IMR-90 (cell line): ENCODE measurements at places on chromosomes 3 and 15. TPM values are rescaled to one million over a fixed set of nuclear protein-coding genes. Genes with fewer than 3 reads are reported as not detected.

DNA sequence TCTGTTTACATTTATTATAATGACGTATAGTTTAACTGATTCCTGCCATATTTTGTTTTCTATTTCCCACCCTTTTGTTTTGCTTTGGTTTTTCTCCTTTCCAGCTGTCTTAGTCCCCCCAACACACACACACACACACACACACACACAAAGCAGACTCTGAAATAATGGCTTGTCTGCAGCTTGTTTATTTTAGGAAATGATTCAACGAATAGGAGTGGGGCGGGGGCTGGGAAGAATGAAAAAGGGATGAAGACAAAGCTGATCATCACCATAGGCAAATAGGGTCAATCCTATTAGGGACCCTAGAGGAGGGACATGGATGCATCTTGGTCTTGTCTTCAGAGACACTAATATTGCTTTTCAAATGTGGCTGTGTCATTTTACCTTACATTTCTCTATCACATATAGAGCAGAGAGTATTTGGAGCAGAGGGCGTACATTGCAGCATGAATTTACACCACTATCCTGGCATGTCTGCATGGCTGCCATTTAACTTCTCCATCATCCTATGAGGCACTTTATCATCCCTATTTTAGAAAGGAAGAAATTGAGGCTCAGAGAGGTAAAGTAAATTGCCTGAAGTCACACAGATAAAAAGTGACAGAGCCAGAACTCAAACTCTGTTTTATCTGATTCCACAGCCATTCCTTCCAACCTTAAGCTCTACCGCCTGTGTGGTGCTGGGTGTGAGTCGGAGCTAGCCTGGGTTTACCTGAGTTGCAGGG is 147.2 kb upstream of the TPM1 start:
- peak; percentile 88 for DNase-seq

DNA sequence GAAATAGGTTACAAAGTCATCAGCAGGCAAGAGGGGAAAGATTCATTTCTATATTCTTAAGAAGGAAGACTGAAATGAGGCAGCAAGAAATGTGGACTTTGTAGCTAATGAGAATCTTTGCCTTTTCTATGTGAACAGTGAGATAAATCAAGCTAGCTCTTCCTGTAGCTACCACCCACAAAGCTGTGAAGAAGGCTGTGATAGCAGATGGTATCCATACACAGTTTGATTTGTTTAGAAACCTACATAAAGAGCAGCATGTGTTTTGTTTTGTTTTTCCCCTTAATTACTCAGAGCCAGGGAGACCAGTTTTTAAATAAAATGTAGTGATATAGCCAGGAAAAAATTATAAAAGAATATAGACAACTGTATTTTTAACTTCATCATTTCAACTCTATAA is 45.5 kb downstream of the TEX9 start:
- no peak for DNase-seq

GRCh38 chr15:76866716-76867321 is 38.3 kb downstream of the SCAPER start:
- peak; percentile 58 for DNase-seq

- no peak for DNase-seq
Measured at GRCh38 chr15:92595506-92596381, 59.8 kb downstream of the FAM174B start.

DNA sequence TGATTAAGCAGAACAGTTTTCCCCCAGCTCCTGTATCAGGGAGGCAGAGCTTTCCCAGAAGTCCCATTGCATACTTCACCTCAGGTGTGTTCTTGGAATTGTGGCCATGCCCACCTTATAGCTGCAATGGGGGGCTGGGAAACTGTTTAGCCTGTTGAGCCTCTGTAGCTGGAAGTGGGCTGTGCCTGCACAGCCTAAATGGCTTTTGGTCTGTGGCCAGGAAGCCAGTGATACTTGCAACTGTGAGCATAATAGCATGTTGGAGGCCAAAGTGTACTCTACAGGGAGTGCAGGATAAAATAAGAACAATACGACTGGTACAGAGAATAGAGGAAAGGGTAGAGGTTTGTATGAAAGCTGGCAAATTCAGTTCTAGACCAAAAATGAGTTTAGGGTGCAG is 248.5 kb downstream of the PTPRG start:
- DNase-seq: no peak

- no peak for DNase-seq
Measured at GRCh38 chr15:69664572-69665571, 212.3 kb downstream of the RPLP1 start.

The BDH1 gene
- total RNA-seq: 2.7 and 3.1 TPM in 2 replicates

DNA sequence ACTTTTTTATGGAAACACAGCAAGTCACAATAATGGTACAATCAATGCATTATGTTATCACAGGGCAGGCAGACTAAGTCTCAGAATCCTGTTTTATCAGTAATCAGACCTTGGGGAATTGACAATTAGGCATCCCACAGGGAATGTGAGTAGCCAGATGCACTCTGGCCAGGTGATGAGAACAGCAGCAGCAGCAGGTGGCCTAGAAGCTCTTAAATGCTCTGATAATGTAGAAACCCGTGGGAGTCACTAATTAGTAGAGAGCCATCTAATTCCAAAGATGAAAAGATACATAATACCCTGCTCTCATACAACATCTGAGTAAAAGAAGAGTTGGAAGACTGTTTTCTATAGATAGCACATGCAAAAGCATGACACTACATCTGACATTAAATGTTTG is 12.6 kb downstream of the CEP152 start:
- no peak for DNase-seq

DNA sequence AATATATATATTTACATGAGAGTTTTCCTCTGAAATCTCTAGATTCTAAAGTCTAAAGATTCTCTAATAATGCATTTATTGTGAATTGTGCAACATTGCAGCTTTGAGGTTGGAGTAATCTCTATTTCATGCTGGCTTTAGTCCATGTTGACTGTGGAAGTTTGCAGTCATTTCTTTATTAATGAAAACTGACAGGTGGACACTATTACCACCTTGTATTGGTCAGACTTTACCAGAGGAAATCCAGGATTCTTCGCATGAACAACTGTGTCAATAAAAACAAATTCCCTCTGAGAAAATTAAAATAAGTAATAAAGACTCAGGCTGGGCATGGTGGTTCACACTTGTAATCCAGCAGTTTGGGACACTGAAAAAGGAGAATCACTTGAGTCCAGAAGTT is 274.1 kb downstream of the SHQ1 start:
- no peak for DNase-seq

- DNase-seq: no peak
Measured at GRCh38 chr3:53834429-53835095, 11.7 kb downstream of the CHDH start.

DNA sequence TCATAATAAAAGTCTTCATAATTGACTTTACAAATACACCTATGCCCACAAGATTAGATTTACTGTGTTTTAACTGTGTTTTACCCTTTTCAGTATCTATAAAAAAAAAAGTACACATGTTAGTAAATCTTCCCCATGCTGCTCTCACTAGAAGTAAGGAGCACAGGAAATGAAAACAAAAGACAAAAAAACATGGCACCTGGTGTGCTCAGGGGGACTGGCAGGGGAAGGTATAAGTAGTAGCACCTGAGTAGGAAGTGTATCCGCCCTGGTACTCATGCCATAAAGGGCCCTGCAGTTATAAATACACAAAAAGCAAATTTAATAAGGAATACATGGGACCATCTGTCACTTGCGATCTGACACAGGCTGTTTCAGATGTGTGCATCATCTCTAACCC is 8.9 kb upstream of the ALDH1A2 start:
- DNase-seq: no peak

GRCh38 chr3:15750143-15750542 is 47.6 kb downstream of the ANKRD28 start:
- DNase-seq: peak; percentile 66

The MITF gene
- total RNA-seq: 13.3 and 16.7 TPM in 2 replicates

DNA sequence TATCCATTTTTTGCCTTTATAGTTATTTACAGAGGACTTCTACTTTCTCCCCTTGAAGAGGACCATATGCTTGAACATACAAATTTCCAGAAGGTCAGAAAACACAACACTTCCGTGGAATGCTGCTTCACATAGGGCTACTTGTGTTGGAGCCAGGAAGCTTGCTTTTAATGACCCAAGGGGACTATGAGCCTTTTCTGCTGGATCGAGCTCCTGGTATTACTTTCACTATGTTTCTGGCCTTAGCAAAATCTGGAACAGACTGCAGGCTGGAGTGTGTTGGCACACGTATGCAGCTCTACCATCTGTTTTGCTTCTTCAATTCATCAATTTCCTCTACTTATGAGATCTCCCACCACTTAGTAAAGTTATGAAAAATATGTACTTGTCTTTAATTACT is 69.3 kb upstream of the CBLB start:
- peak; percentile 45 for DNase-seq

DNA sequence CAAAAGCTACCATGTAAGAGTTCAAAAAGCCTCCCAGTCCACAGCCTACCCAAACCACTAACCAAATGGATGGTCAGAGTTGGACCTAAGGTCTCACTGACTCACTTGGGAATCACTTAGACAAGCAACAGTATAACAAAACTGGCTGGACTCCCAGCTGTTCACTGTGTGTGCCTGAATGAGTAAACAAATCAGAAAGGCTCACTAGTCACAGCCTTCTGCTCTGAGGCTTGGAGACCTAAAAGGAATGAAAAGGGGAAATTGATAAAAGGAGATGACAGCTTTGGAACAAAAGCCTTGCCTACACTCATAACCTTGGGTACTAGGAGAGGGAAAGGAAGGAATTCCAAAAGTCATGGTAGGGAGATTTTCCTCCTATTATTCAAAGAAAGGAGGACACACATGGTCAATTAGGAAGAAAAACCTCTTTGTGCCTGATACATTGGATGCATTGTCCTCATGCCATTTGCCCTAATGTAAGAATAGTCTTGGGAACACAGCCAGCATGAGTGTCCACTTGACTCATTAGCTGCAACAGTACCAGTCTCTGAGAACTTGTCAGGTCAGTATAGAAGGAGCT is 92.3 kb downstream of the FRMD5 start:
- peak; percentile 99 for DNase-seq

The GRM2 gene
- under 0.01 TPM in 2 replicates for total RNA-seq

The IQCF5 gene
- not detected in 2 replicates for total RNA-seq

DNA sequence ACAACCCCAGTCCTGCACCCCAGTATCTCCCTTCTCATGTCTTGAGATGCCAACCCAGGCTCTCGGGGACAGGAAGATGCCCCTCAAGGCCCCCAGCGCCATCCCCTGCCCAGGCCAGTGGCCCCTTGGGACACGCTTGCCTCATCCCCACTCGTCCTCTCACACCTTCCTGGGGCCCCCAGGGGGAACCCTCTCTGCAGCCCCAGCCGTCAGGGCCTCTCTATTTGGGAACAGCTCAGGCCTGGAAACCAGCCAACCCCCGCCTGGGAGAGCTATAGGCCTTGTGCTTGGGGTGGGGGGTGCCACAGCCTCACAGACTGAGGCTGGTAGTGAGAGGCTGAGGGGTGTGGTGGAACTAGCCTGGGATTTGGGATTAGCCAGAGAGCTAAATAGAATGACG is 7.8 kb downstream of the LINGO1 start:
- no peak for DNase-seq

DNA sequence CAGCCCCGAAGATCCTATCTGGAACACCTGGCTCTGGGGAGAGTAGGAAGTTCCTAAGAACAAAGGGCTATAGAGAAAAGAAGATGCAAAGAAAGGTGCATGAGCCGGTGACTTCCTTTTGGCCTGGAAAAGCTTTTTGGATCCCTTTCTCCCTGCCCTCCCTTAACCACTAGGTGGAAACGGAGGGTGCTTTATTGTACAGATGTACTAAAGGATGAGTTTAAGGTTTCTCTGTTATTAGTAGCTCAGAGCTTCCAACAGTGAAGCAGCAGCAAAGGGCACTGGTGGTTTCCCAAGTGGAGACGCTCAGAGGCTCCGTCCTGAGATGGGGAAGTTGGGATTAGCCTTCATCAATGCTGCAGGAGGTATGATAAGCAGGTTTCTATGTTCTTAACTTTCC is 5.9 kb upstream of the ADGRG7 start:
- peak; percentile 54 for DNase-seq

The IL17RD gene
- total RNA-seq: 0.72 and 0.83 TPM in 2 replicates

DNA sequence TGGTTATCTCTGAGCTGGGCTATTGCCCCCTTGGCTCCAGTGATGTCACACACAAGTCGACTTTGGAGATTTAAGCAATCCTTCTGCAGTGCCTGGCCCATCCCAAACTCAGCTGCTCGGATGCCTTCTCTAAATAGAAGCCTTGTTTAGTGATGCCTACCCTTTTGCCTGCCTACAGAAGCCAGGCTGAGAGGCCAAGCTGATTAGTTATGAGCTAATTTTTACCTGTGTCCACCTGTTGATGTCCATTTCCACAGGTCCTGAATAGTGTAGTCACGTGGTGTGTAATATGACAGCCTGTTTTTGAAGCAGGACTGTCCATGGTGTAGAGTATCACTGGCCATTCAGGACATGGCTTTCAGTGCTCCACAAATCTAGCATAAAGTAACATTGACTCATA is 45.5 kb downstream of the SSUH2 start:
- DNase-seq: no peak

GRCh38 chr3:194937144-194937543 is 251.5 kb downstream of the FAM43A start:
- no peak for DNase-seq

DNA sequence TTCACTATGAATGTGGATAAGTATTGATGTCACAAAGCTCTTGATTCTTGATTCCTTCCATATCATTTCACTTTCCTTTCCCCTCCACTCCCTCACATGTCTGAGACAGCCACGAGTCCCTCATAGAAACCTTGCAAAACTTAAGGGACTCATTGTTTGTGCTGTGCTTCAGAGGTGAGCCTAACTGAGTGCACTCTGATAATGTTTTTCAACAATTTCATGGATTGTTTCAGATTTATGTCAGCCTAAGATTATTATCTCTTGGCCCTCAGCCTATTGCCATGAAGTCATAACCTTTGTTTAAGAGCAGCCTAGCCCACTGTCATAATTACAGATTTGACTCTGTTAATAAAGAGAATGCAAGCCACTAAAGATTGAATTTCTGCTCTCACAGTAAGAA is 363.6 kb downstream of the MECOM start:
- no peak for DNase-seq

The GATM gene
- total RNA-seq: 0.18 and 0.28 TPM in 2 replicates

The NRROS gene
- total RNA-seq: under 0.01 TPM in 1 of 2 replicates, not detected in the other

The MYZAP gene
- not detected in 2 replicates for total RNA-seq

DNA sequence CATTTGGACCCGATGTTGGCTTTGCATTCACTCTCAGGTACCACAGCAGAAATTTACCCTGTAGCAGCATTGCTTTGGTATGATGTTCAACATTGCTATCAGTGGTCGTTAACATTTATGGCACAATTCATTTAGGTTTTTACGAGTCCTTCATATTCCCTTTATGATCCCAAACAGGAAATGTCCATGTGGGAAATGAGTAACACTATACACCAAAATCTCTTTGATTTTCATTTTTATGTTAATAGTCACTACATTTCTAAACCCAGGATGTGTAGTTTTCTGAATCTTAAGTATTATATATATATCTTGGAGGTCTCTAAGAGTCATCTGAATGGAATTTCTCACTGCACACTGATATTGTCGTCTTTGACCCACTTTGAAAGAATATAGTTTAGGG is 78.5 kb upstream of the RBMS3 start:
- DNase-seq: peak; percentile 76
